ENCODE measurements at places on chromosomes 16 and 17. TPM values are rescaled to one million over a fixed set of nuclear protein-coding genes. Genes with fewer than 3 reads are reported as not detected.
A peak's percentile ranks its signal among the peaks of the same experiment; 100 is the strongest.

- DNase-seq, result no peak
Observed at GRCh38 chr17:16313139-16314090, 39.9 kb downstream of the CENPV start.

- peak; percentile 47 for DNase-seq
Observed at GRCh38 chr16:57788252-57788841, 13.9 kb downstream of the KIFC3 start.

The KRT28 gene
- not detected for polyA plus RNA-seq

DNA sequence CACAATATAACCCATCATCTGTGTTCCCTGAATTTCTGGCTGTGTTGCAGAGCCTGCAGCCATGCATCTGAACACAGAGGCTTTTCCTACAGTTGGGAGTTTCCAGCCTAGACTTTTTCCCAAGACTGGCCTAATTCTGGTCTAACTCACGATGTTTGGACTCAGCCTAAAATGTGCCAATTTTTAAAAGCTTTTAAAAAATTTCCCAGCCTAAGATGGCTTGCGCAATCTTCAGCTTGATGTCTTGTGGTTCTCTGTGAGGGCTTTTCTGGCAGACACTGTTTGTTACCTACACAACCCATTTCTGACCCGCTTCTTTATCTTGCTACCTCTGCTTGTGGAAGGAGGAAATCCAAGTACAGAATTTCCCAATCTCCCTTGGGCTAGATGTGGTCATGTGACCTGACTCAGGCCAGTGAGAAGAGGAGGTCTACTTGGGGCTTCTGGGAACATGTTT, 72.7 kb upstream of the GAS7 start:
- DNase-seq, result no peak

DNA sequence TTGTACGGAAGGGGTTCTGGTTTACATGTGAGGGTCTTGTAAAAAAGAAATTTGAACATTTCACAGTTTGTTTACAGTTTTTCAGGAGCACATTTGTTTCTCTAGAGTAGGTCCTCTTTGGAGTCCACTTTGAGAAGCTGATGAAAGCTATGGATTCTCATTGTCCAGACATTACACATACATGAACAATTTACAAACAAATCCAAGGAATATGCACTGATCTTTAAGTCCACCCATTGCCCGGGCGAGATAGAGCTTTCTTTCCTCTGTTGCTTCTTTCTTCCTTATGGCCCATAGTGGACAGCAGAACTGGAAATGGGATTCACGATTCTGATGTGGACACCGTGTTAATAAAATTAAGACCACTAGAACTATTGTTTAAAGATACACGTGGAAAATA, 1.9 kb downstream of the DCAF7 start:
- no peak for DNase-seq

The HOXB3 gene
- 1.5 TPM for polyA plus RNA-seq

GRCh38 chr17:29524692-29525091, 42.1 kb downstream of the ABHD15 start:
- DNase-seq, result no peak

The NHERF1 gene
- polyA plus RNA-seq, result 3.1 TPM

The WNT9B gene
- 0.05 TPM for polyA plus RNA-seq

The DNASE1L2 gene
- 0.17 TPM for polyA plus RNA-seq
